ENCODE measurements at places on chromosomes 3 and 15. TPM values are rescaled to one million over a fixed set of nuclear protein-coding genes. Genes with fewer than 3 reads are reported as not detected.

LRRIQ4 gene
- total RNA-seq, result not detected

GRCh38 chr3:27072810-27073651, 296.2 kb downstream of the NEK10 start:
- no peak for DNase-seq

TUSC2 gene
- 13.4 TPM for total RNA-seq

- DNase-seq, result peak; percentile 8
Observed at GRCh38 chr15:85168642-85169173, 187.1 kb downstream of the PDE8A start.

- no peak for DNase-seq
Observed at GRCh38 chr3:125220183-125220582, 7.6 kb upstream of the SLC12A8 start.

DNA sequence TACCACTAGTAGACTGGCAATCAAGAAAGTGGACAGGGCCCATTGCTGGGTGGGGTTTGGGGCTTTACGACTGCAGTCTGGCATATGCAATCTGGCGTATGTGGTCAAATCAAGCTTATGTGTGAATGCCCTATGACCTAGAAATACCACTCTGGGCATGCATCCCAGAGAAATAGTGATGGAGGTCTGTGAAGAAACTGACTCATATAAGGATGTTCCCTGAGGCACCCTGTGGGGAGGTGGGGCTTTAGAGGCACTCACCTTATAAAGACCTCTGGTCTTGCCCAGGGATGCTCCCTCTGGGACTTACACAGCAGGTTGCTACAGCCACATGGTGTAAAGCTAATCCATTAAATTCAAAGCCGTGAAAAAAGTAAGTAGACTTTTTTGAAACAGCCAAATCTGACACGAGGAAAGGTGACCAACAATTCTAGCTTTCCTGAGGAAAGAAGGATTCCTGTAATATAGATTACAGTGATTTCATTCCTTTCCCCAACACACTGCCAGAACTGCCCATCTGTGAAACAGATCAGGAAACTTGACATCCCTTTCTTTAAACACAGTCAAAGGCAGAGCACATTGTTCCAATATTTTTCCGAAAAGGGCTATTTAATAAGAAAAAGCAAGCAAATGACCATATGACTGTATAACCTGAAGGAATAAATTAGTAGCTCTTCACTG, 13.6 kb downstream of the RARRES1 start:
- peak; percentile 94 for DNase-seq

- peak; percentile 100 for DNase-seq
Observed at GRCh38 chr3:66428733-66429132, 72.1 kb downstream of the LRIG1 start.

Measured in IMR-90 (cell line).